AG04450 (cell line): ENCODE measurements at places on chromosomes 5 and 9.
A peak's percentile ranks its signal among the peaks of the same experiment; 100 is the strongest.

DNA sequence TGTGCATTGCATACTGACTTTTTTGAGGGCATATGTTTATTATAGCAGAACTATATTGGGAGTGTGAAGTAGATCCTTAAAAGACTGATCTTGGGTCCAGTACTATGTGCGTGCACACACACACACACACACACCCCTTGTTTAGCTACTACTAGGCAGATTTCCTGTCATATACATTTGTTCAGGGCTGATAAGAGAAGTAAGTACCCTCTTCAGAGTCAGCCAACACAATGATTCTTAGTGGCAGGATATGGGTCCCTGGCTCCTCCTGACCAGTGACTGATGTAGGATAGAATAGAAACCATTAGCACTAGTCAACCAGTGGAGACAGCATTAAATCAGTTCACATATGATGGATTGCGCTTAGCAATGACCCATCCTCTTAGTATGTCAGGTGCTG, 76.2 kb upstream of the MIER3 start:
- DNase-seq, result no peak

GRCh38 chr5:108753877-108754276, 6.2 kb downstream of the FER start:
- DNase-seq, result no peak

DNA sequence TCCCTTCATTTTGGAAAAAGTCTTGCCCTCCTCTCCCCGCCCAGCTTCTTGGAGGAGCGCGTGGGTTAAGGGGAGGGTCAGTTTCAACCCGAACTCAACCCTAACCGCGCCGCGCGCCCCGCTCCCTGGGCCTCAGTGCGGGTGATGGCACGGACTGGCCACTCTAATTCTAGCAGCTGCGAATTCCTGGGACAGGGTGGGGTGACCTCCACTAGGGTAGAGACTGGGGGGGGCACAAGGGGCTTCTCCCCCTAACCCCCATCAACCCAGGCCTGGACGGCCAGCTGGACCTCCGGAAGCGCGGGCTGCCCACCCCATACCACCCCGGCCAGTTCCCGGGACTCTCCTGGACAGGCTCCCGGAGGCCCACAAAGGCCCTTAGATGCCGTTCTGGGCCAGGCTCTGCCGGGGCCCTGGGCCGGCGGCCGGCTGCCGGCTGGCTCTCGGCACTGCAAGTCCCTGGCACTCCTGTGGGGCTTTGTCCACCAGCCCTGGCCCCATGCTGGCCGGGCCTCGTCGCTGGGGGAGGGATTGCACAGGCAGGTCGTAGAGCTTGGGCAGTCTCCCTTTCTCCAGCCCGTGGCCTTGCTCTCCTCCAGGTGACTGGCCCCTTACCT, 7.2 kb upstream of the PSD2 start:
- no peak for DNase-seq

- DNase-seq, result no peak
Measured at GRCh38 chr9:124242331-124243194, 15.2 kb upstream of the NEK6 start.

DNA sequence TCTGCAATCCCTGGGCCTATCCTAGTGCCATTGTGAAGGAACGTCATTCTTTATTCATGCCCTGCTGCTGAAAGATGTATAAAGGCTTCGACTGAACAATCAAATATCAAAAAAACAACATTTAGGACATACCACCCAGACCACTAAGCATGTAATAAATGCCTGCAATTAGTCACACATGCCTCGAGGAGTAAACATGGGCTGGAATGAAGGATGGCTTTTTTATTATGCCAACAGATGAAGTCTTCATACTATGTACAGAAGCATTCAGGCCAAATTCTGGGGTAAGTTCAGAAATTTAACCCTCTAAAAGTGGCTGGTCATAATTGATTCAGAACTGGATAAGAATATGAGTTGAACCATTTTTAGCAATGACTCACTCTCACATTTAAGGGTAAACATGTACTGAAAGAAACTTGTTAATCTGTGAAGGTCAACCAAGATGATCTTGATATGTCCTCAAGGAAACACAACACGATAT, 38.1 kb downstream of the FAM240B start:
- DNase-seq, result no peak

- no peak for DNase-seq
Measured at GRCh38 chr5:6450319-6450833, 1.7 kb downstream of the UBE2QL1 start.

DNA sequence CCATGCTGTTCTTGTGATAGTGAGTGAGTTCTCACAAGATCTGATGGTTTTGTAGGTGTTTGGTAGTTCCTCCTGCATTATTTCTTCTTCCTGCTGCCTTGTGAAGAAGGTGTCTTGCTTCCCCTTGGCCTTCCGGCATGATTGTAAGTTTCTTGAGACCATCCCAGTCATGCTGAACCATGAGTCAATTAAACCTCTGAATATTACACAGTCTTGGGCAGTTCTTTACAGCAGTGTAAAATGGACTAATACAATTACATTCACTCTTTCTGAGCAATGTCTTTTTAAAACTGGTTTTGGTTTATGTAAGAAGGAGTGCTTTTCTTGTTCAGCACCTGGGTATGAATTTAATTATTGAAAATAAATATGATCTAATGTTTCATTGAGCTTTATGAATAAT, 50.7 kb upstream of the ARRDC3 start:
- DNase-seq, result no peak

DNA sequence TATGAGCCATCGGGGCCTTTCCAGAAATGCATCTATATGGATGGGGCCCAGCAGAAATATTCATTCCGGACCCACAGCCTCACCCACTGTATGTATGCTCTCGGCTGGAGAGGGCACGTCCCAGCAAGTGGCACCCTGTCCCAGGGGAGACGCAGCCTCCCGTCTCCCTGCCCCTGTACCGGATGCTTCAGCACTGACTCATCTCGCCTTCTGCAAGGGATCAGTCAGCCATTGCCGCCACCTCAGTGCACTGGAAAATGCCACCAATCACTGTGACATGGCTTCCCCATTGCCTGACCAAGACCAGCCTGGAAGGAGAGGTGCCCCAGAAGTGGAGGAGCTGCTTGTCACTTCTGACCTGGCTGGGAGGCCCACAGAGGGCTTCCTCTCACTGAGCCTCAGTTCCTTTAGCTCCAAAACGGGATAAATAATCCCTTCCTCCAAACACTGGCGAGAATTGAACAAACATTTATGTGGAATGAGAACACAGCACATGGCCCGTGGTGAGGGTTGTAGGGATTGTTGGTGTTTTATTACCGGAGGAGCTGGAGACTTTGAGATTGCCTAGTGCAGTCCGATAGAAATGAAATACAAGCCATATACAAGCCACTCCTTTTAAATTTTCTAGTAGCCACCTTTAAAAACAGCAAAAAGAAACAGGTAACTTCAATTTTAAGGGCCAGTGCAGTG, 43.9 kb upstream of the ORM1 start:
- no peak for DNase-seq

GRCh38 chr5:66306105-66306843, 162.2 kb downstream of the SREK1 start:
- peak; percentile 38 for DNase-seq
